ENCODE measurements at places on chromosomes 3 and 15. TPM values are rescaled to one million over a fixed set of nuclear protein-coding genes. Genes with fewer than 3 reads are reported as not detected.

GRCh38 chr3:128074851-128075521 lies 22.7 kb downstream of the SEC61A1 start:
- no peak for DNase-seq

- DNase-seq: no peak
Measured at GRCh38 chr3:127013758-127014535, 31.0 kb downstream of the PLXNA1 start.

DNA sequence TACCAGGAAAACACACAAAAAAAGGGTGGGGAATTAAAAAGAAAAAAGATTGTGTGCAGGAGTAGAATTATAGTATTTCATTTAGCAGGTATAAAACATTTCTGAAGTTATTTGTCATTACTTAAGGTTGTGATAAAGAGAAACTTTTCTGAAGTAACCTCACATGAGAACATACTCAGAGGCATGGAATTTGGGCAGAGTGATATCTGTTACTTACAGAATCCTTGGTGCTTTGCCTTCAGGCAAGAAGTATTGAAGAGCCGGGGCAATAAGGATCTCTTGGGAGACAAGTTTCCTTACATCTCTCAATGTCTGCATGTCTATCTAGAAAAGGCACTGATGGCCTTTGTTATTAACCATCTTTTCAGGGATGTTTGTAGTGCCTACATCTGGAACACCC lies 179.7 kb upstream of the ROBO1 start:
- no peak for DNase-seq

- DNase-seq: no peak
Measured at GRCh38 chr15:67884514-67885174, 44.8 kb upstream of the RNU6-1 start.

- DNase-seq: no peak
Measured at GRCh38 chr3:187262360-187262759, 29.2 kb downstream of the MASP1 start.

DNA sequence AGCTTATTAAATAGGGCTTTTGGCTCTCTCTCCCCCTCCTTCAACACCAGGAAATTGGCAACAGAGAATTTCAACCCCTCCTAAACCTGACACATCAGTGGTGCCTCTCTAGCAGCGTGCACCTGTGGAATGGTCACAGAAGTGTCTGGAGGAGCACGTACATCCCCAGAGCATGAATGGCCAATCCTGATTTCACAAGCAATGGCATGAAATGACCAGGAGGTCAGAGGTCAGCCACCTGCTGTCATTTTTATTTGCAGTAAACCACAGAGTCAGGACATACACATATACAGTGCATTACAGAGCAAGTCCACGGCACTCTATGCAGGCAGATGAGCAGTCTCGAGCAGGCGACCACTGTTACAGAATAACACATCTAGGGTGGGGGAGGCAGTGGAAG lies 25.1 kb upstream of the ETV5 start:
- no peak for DNase-seq

DNA sequence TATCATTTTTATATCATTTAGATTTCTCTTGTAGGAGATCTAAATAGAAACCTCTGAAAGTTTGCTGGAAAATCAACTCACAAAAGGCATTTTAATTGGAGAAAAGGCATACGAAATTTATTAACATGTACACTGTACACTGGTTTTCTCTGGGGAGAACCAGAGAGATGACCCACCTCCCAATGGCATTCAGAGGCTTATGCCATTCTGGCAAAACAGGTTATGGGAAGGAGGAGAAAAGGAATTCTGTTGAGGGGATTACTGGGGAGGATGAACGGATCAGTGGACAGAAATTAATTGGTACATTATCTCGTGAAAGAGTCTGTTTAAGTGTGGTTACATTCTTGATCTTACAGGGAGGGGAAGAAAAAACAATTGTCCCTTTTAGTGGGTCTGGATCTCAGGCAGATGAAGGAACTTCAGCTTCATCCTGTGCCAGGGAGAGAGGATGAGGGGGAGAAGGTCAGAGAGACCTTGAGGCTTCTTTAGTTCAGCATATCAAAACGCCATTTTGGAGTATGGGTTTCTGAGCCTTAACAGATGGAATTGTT lies 16.5 kb downstream of the RAB11A start:
- no peak for DNase-seq

- DNase-seq: no peak
Measured at GRCh38 chr15:92393071-92393979, at the start of gene ST8SIA2. ST8SIA2 (plus strand) TSS chr15:92393881; CDS start chr15:92394065, 184 bp downstream.

DNA sequence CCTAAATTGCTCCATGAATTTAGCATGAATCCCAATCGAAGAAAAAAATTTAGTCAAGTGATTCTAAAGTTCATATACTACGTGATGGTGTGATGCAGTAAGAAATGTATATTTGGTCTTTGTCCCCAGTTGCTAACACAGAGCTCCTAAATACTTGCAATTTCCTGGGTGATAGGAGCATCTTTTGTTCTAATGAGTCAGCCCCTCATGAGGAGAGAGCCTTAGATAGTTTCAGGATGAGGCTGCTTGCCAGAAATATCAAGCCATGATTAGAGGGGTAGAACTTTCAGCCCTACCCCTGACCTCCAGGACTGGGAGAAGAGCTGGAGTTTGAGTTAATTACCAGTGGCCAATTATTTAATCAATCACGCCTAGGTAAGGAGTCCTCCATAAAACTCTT lies 170.2 kb downstream of the PDE8A start:
- DNase-seq: no peak

GRCh38 chr3:193132964-193133363 lies 108.1 kb upstream of the PLAAT1 start:
- no peak for DNase-seq

DNA sequence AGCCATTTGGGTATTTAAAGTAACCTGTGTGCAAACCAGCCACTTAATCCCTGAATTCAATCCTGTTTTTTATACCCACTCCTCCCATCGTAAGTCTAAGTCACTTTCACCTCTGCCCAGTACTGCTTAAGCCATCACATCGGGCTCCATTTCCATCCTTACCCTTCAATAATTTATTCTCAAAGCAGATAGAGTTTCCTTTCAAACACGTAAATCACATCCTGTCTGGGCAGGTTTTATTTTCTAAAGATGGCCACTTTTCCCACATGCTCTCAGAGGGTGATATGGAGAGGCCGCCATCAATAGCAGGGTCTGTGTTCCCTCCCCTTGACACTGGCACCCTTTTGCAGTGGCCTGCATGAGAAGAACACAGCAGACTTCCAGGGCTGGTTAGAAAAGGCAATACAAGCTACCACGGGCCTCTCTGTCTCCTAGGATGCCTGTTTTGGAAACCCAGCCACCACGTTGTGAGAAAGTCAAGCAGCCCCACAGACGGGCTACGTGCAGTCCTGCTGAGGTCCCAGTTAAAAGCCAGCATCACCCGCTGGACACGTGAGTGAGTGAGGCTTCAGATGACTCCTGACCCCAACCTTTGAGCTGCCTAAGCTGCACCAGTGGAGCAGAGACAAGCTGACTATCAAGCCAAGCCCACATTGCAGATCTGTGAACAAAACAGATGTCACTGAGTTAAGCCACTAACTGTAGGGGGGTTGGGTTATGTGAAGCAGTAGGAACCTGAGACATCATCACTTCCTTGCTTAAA lies 241.8 kb upstream of the SLCO3A1 start:
- DNase-seq: no peak

- no peak for DNase-seq
Measured at GRCh38 chr3:176969506-176969905, 227.8 kb downstream of the TBL1XR1 start.

GRCh38 chr15:66653852-66654251 lies 48.2 kb upstream of the SMAD6 start:
- DNase-seq: no peak

DNA sequence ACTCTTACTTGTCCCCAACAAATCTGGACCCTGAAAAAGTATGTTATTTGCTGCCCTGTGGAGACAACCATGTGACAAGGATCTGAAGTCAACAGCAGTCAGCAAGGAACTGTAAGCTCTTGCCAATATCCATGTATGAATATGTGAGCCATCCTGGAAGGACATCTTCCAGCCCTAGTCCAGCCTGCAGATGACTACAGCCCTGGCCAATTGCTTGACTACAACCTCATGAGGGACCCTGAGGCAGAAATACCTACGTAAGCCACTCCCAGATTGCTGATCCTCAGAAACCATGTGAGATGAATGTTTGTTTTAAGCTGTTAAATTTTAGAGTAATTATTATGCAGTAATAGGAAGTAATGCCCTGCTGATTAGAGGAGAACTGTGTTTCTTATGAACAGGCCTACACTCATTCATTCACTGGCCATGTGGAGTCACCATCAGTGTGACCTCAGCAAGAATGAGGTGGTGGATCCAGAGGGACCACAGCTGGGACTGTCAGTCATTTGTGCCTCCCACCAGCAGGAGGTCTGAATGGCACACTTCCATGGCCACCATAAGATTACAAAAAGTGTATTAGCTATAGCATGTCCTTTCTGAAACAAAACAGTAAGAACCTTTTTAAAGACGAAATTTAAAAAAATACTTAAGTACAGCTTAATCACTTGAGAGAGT lies 92.6 kb downstream of the TFDP2 start:
- no peak for DNase-seq

- DNase-seq: no peak
Measured at GRCh38 chr3:21533002-21533401, 218.0 kb downstream of the ZNF385D start.

- DNase-seq: no peak
Measured at GRCh38 chr3:89808680-89809197, 701.3 kb downstream of the EPHA3 start.

DNA sequence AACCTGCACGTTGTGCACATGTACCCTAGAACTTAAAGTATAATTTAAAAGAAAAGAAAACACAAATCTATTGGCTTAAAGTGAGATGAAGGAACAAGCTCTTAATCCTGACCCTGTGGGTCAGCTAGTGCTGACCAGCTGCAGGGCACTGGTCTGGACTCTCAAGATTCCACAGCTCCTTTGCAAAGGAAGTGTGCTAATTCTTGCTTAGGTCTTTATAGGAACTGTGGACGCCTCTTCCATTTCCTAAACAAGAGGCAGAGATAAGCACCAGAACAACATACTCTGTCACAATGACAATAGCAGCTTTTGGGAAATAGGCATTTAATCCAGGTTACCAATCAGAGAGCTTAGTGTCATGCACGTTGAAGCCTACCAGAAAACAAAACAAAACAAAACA lies 166.1 kb downstream of the ISL2 start:
- DNase-seq: no peak

DNA sequence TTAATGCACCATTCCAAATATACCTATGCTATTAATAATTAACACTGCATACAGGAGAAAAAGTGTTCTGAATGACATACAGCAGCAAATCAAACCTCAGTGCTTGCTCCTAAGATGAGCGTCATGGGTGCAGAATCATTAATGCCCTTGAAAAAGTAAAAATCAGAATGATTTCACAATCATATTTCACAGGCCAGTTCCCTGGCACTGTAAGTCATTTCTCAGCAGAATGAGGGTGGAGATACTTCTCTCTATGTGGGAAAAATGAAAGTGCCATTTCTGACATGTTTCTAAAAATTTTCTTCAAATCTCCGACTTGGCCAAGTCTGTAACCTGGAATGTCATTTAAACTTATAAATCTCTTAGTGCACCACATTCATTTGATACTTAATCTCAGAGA lies 549.8 kb upstream of the AGTR1 start:
- DNase-seq: no peak

DNA sequence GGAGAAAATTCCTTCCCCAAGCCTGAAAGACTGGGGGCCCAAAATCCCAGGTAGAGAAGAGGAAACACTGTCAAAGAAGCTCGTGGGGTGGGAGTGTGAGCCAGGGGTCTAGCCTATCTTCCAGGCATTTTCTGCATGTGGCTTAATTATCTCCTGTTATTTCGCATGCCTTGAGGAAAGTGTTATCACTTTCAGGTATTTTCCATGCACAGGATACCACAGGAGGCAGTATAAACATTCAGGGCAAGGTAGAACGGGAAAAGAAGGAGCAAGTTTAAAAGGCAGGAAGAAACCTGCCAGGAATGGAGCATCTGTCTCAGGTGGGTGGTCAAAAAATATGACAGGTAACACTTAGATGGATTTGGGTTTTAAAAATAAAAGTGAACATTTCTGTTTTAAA lies 575.3 kb upstream of the ZNF385D start:
- DNase-seq: no peak

DNA sequence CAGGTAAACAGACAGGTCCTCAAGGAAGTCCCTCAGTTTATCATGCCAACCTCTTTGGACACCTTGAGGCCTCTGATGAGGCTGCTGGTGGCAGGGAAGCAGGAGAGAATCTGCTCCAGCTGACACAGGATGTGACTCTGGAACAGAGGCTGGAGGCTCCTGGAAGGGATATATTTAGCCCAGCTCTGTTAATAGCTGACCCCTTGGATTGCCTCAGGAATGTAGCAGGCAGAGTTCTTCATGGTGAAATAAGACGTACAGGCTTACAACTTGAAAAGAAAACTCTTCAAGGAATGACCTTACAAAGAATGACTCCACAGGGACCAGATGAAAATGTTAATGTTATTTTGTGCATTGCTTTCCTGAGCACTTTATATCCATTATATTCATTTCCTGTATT lies 90.5 kb downstream of the AQP9 start:
- DNase-seq: no peak

DNA sequence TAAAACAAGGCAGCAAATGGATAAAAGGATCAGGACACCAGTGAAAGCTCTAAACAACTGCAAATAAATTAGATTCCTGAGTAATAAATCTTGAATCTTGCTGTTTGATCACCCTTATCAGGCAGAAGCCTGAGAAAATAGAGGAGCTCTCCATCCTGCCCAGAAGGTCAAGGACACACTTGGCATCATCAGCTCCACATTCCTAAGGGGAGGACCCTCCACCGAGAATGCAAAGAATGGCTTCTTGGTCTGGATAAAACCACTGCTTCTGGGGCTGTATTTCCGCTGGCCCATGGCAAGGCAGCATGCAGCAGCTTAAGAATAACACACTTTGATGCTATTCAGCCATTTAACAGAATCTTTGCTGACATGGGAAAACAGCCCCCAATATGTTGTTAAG lies 108.9 kb upstream of the TSC22D2 start:
- no peak for DNase-seq

GRCh38 chr3:32391643-32392535 lies at the start of gene CMTM7:
CMTM7 (plus strand) TSS chr3:32391853; CDS start chr3:32391907, 54 bp downstream.
- DNase-seq: no peak

Gene ST8SIA2
- total RNA-seq: 0.15 TPM

Gene TRIM59
- 27.9 TPM for total RNA-seq

Gene KBTBD13
- not detected for total RNA-seq

Gene AHSG
- total RNA-seq: 0.85 TPM

Gene COX5A
- 353 TPM for total RNA-seq

Gene GLDN
- 0.57 TPM for total RNA-seq

Data from Panc1 (cell line).